ENCODE measurements at places on chromosomes 11 and 22.
A peak's percentile ranks its signal among the peaks of the same experiment; 100 is the strongest.

GRCh38 chr11:7869467-7869866 is 61.6 kb downstream of the OR10A6 start:
- no peak for ATAC-seq

GRCh38 chr22:17726928-17727897 is 47.1 kb downstream of the BID start:
- ATAC-seq = no peak

DNA sequence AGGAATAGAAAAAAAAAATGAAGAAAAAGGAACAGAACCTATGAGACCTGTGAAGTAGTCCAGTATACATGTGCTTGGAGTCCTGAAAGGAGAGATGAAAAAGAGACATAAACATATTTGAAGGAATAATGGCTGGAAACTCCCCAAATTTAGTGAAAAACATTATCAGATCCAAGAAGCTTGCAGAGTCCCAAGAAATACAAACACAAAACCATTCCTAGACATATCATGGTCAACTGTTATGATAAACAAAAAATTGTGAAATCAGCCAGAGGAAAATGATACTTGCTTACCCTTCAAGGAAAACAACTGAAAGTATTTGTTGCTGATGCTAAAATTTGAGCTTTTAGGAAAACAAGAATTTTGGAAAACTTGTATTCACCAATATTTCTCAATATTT is 250.1 kb downstream of the DDX10 start:
- ATAC-seq = no peak

DNA sequence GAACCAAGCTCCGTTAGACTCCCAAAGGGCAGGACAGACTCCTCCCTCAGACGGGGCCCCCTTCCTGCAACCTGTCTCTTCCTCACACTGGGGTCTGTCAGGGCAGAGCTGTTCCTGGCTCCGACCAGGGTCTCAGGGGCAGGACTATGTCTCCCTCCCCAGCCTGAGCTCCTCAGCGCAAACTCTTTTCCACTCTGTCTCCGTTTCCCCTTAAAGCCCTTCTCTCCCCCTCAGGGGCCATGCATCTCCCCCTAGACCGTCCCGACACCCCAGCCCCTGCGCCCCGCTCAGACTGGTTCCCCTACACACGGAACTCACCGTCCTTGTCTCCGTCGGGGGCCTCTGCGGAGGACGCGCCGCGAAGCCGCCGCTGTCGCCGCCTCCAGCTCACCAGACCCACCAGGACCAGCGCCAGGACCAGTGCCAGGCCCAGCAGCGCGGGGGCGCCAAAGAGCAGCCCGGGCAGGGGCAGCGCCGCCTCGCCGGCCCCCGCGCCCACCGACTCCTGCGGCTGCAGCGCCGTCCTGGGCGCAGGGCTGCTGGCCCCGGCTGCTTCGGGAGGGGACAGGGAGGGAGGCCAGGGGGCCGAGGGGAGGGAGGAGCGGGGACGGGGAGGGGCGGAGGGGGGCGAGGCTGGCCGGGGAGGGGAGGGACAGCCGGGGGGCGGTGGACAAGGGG is 684 bp downstream of the TNFRSF13C start:
- peak; percentile 81 for ATAC-seq

GRCh38 chr11:62140304-62141110 is 16.7 kb downstream of the INCENP start:
- no peak for ATAC-seq

DNA sequence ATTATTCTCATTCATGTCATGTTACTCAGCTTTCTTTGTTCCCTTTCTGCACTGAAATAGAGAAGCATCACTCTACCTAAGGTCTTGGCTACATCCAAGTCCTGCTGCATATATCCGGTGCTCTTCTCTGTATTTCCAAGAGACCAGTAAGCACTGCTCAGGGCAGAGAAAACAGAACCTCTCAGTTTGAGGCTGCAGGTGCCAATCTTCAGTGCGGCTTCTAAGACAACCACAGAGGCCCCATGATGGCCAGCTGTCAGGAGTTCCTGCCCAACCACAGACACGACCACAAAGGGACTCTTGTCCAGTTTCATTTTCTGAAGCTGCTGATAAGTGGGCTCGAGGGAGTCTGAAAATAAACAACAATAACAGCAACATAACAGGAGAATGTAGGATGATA is 378.4 kb upstream of the PITPNB start:
- no peak for ATAC-seq

- peak; percentile 1 for ATAC-seq
Observed at GRCh38 chr22:50530580-50530876, 716 bp upstream of the TYMP start.

DNA sequence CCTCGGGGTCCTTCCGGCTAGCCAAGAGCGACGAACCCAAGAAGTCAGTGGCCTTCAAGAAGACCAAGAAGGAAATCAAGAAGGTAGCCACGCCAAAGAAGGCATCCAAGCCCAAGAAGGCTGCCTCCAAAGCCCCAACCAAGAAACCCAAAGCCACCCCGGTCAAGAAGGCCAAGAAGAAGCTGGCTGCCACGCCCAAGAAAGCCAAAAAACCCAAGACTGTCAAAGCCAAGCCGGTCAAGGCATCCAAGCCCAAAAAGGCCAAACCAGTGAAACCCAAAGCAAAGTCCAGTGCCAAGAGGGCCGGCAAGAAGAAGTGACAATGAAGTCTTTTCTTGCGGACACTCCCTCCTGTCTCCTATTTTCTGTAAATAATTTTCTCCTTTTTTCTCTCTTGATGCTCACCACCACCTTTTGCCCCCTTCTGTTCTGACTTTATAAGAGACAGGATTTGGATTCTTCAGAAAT is 1.9 kb upstream of the GCAT start:
- ATAC-seq = no peak

GRCh38 chr11:119727523-119728151 is 1.4 kb downstream of the NECTIN1 start:
- ATAC-seq = no peak

DNA sequence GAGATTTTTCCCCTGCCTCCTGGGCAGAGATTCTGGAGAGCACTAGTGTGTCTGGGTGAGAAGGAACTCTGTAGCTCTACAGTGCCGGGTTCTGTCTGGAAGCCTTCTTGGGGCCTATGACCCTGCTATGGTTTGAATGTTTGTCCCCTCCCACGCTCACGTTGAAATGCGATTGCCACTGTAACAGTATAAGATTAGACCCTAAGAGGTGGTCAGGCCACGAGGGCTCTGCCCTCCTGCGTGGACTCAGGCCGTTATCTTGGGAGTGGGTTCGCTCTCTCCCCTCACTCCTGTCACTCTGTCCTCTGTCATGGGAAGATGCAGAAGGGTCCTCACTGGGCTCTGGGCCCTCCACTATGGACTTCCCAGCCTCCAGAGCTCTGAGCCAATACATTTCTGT is 3.5 kb downstream of the AP5B1 start:
- ATAC-seq = no peak

- ATAC-seq = no peak
Observed at GRCh38 chr11:27413218-27413617, 50.2 kb upstream of the CCDC34 start.

- ATAC-seq = no peak
Observed at GRCh38 chr22:37259540-37260029, 15.5 kb upstream of the RAC2 start.

GRCh38 chr11:16738947-16739815 is 734 bp downstream of the C11orf58 start:
- peak; percentile 2 for ATAC-seq

- no peak for ATAC-seq
Observed at GRCh38 chr11:132334769-132335280, 964.4 kb downstream of the NTM start.

DNA sequence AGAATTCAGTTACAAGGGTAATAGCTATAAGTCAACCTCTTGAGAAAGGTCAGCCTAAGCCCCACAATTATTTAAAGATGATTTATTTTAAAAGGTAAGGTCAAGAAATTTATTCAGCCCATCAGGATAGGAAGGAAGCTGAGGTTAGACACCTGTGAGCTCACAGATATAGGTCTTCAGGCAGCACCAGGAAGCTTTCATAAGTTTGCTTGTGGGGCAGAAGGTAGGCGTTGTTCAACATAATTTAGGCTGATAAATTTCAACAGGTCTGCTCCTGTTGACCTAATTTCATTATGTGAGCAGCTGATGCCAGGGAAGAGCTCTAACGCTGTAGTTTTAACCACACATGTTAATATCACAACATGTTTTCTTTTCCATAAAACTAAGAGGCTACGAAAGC is 118.1 kb upstream of the APOA1 start:
- ATAC-seq = no peak

- ATAC-seq = no peak
Observed at GRCh38 chr22:47564158-47564450, 801.7 kb downstream of the TBC1D22A start.

GRCh38 chr22:44664149-44664548 is 37.9 kb upstream of the PRR5 start:
- peak; percentile 53 for ATAC-seq

Measured in activated CD4-positive, CD25-positive, alpha-beta regulatory T cell treated with anti-CD3 and anti-CD28 coated beads, Interleukin-2, amount 50 U/mL, for 24 hours (primary cell).